ENCODE measurements at places on chromosomes 11 and 22. TPM values are rescaled to one million over a fixed set of nuclear protein-coding genes. Genes with fewer than 3 reads are reported as not detected.

The PRAME gene
- not detected for total RNA-seq

The FGF19 gene
- total RNA-seq, result not detected

The CNTN5 gene
- total RNA-seq, result 13.2 TPM

The ACR gene
- total RNA-seq, result not detected

The MS4A1 gene
- total RNA-seq, result 0.99 TPM

The PDGFD gene
- total RNA-seq, result 32.7 TPM

The TIMM10B gene
- total RNA-seq, result 34.8 TPM

The TMEM132A gene
- total RNA-seq, result 59.0 TPM

The PAK1 gene
- total RNA-seq, result 51.9 TPM

The NAALAD2 gene
- total RNA-seq, result 28.1 TPM

The ABCC8 gene
- 12.6 TPM for total RNA-seq

The TBX10 gene
- not detected for total RNA-seq

The PLAAT4 gene
- total RNA-seq, result 12.2 TPM

The LMO1 gene
- total RNA-seq, result 1.8 TPM

The CDKN1C gene
- total RNA-seq, result 37.3 TPM

The MS4A4A gene
- 11.0 TPM for total RNA-seq

The BTG4 gene
- not detected for total RNA-seq

The TNNI2 gene
- total RNA-seq, result 0.89 TPM

The ANO3 gene
- total RNA-seq, result 12.9 TPM

The RTN4RL2 gene
- total RNA-seq, result 0.59 TPM

The MISFA gene
- 5.8 TPM for total RNA-seq

The CLDN5 gene
- total RNA-seq, result 203 TPM

The MCHR1 gene
- 5.0 TPM for total RNA-seq

The SBF2 gene
- total RNA-seq, result 74.2 TPM

The ELF5 gene
- total RNA-seq, result 0.11 TPM

The CST6 gene
- 0.17 TPM for total RNA-seq

The DEUP1 gene
- total RNA-seq, result 0.66 TPM

The TEF gene
- total RNA-seq, result 18.0 TPM

The NRIP3 gene
- 9.9 TPM for total RNA-seq

The DDT gene
- 66.7 TPM for total RNA-seq

The ARHGAP42 gene
- total RNA-seq, result 37.7 TPM

The KIAA1671 gene
- 55.2 TPM for total RNA-seq

The RAB38 gene
- total RNA-seq, result 21.7 TPM

The RTN3 gene
- 147 TPM for total RNA-seq

The TIMP3 gene
- total RNA-seq, result 226 TPM

The GRK2 gene
- total RNA-seq, result 44.9 TPM

The TCN1 gene
- not detected for total RNA-seq

The GNG3 gene
- total RNA-seq, result 25.6 TPM

The INSC gene
- 13.9 TPM for total RNA-seq
